ENCODE measurements at places on chromosomes 5 and 9.
A peak's percentile ranks its signal among the peaks of the same experiment; 100 is the strongest.

GRCh38 chr5:88679638-88680037 lies 203.3 kb downstream of the MEF2C start:
- no peak for DNase-seq

- DNase-seq: peak; percentile 48
Observed at GRCh38 chr5:142360607-142361120, 35.8 kb upstream of the SPRY4 start.

DNA sequence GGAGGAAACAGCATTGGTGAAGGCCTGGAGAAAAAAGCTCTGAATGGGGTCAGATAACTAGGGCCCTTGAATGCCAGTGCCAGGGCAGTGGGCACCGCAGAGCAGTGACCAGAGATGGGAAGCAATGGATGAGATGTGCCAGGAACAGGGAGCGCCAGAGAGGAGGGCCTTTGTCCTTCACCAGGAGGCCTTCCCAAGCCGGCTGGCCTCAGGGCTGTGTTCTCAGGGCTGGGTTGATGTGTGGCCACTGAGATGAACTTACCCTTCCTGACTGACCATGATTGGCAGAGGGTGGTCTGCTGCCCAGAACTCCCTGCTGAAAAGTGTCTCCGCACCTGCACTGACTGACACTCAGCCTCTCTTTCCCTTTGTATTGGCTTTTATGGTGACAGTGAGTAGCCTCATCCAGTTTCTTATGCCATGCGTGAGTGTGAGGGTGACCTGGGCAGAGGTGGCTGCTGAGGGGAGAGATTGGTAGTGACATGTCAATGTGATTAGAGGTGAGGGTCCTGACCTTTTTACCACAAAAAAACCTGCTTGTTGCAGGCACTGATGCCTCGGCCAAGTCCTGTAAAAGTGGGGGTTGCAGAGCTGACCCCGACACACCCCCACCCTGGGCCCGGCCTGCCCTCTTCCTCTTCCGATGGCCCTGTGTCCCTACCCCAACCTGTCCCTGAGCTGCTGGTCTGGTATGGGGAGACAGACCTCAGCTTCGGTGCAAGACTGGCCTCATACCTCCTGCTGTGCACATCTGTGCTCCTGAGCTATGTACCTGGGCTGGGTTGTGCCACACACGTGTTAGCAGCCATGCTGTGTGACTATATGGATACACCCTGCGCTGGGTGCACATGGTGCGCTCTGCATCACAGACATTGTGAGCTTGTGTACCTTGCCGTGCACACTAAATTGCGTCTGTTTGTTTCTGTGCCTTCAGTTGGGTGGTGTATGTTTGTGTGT lies 57.1 kb upstream of the PSD2 start:
- no peak for DNase-seq

DNA sequence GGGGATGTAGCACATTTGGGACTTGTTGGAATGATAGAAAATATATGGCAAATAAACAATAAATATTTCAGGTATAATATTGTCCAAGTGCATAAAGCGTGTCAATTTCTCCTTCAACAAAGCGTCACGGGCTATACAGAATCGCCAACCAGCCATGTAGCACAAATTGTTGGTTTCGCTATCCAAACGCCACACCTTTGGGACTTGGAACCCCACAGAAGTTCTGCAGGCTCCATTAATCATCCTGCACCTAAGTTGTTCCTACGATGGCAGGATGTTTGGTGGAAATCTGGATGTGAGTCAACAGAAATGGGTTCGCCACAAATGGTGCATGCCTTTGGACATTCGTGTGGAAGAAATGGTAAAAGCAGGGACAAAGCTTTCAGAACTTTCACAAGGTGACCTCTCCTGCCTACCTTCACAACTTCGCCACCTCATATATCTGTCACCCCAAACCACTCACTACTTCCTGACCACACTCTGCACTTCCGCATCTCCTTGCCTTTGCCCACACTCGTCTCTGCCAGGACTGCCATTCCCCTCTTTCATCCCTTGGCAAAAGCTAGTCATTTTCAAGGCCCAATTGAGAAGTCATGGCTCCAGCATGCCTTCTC lies 95.7 kb downstream of the LHFPL2 start:
- DNase-seq: no peak

- DNase-seq: no peak
Observed at GRCh38 chr5:80676706-80677105, 21.9 kb upstream of the DHFR start.

DNA sequence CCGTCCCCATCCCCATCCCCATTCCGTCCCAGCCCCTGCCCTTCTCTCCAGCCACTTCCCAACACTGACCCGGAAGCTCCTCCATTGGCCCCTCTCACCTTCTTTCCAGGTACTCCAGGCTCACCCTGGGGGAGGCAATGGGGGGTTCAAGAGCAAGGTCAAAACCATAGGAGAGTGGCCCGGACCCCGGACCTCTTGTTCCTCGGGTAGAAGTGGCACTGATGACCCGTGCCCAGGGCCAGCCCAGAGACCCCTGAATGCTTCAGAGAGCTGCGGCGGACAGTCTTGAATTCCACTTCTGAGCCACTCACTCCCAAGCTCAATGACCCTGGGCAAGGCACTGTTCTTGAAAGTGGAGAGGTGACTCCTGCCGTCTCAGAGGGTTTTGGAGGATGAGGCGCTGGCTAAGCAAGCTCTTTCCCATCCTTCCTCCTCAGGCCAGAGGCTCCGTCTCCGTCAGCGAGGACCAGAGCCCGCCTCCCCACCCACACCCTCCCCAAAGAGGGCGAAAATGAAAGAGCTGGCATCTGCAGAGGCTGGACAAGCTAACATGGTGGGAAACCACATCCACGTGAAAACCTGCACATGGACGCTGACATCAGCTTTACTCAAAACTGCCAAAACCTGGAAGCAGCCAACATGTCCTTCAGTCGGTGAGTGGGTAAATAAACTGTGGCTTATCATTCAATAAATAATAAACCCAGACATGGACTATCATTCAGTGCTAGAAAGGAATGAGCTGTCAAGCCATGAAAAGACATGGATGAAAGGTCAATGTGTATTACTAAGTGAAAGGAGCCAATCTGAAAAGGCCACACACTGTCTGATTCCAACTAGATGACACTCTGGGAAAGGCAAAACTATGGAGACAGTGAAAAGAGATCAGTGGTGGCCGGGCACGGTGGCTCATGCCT lies 27.3 kb upstream of the PHYKPL start:
- DNase-seq: no peak

DNA sequence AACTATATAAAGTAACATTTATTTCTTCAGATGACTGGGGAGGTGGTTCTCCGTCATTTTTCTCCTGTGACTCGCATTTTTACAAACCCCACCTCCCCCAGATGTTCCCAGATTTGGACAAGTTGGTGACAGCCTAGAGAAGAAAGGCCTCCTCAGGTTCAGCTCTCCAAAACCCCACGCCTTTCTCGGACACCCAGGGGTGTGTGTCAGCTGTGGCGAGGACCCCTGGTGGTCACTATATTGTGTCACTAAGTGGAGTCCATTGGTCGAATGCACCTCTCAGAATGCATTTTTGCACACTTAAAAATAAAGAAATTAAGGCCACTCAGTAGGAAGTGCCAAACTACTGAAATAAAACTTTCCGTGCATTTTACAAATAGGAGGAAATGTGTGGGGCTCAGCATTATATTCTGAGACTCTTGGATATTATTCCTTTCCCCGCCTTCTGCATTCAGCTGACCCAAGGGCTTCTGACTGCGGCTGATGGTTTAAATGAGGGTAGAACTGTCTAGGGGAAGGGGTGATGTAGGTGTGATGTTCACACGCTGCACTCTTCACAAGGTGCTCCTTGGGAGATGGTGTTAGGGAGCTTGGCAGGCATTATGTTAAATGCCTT lies 47.6 kb downstream of the ACO1 start:
- DNase-seq: peak; percentile 21

GRCh38 chr5:124064956-124065355 lies 553.0 kb downstream of the CSNK1G3 start:
- peak; percentile 72 for DNase-seq
